ENCODE measurements at places on chromosomes 11 and 22.

GRCh38 chr11:84671325-84671999, 955.7 kb downstream of the DLG2 start:
- ATAC-seq = no peak

DNA sequence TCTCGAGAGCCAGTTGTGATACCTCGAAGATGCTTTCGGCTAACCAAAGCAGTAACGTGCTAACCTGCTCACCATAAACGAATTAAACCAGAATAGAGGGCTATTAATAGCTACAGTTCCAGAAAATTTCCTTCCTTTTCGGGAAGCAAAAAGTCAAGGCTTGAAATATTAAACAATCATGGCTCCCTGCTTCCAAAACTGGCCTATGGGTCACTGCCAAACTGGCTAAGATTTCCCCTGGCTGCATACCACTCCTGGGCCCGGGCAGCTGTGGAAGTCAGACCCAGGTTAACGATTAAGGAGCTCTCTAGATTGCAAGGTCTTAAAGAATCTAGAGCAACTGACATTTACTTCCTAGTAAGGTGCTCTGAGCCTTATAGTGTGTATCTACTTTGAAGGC, 1.7 kb downstream of the AMOTL1 start:
- no peak for ATAC-seq

DNA sequence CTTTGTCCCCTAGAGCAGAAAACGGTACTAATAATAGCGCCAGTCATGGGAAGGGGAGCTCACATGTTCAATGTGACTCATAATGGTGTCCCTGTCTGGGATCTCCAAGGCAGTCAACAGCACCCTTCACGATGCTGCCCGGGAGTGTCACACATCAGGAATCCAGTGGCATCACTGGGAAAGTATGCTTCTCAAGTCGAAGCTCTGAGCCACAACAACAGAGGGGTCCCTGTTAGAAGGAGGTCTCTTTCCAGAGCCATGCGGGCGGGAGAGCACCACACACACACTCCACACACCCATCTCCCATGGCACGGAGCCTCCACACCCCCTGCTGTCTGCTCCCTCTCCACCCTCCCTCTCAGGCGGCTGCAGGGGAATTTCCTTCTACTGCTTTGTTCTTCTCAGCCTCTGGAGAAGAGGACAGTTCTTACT, 119.7 kb downstream of the ETS1 start:
- no peak for ATAC-seq

DNA sequence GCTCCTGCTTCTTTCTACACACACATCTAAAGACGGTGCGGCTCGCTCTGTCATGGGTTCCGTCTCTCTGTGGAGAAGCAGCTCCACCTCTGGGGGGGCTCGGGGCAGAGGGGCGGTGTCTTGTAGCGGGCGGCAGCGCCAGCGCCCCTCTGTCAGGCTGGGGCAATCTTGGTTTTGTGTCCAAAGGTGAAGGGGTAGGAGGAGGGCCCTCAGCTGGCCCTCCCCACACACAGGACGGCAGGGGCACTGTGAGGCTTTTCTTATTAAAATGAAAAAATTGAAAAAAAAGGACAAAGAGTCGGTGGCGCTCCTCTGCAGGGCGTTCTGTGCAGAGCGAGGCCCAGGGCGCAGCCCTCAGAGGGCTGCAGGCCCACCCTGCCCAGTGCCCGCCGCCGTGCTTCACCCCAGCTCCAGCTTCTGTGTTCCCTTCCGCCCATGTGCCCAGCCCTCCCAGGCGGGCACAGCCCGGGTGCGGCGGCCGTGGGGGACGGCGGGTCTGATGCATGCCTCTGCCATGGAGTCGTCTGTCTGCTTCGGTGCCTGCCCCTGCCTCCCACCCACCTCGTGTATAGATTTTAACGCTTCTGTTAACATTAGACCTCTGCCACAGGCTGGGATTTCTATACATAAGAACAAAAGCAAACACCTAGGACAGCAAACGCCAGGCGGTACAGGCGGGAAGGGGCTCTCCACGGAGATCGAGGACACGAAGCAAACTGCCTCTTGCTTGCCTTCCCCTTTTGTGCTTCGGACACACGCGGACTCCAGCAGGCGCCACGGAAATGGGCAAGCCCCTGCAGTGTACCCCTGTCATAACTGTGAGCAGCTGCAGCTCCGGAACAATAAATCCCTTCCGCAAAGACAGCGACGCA, 24.5 kb downstream of the MOB2 start:
- ATAC-seq = no peak

DNA sequence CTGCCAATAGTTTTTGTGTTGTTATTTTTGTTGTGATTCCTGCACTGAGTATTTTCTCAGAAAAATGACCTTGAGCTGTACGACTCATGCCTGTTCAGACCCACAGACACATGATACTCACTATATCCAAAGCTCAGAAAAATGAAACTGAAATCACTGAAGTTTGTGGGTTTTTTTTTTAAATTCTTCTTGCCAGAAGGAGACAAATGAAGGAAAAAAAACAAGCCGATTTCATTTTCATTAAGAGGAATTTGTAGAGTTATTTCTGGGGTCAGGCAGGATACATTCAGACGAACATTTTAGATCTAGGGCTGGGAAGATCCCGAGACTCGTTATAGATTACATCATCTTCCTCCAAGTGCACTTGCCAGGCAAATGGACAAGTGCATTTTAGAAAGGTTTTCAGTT, 60.4 kb downstream of the BMAL1 start:
- ATAC-seq = no peak

DNA sequence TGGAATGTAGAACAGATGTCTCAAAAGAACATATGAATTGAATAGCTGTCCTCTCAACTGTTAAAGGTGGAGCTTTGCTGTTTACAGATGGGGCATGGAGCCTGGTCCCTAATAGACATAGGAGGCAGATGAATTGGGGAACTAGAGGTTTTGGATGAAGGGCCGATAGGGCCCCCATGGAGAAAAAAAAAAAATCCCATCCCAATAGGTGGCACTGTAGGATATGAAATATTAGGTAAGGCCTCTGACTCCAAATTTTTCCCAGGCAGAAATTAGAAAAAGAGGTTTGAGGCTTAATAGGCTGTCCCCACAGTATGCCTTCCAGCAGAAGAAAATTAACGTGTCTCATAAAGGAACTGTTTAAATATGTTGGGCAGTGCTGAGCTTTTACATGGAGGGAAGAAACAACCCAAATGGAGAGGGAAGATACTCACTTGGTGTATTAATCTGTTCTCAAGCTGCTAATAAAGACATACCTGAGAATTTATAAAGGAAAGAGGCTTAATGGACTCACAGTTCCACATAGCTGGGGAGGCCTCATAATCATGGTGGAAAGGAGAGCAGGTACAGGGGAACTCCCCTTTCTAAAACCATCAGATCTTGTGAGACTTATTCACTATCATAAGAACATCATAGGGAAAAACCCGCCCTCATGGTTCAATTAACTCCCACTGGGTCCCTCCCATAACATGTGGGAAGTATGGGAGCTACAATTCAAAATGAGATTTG, 30.1 kb upstream of the TMEM45B start:
- ATAC-seq = peak; percentile 51

DNA sequence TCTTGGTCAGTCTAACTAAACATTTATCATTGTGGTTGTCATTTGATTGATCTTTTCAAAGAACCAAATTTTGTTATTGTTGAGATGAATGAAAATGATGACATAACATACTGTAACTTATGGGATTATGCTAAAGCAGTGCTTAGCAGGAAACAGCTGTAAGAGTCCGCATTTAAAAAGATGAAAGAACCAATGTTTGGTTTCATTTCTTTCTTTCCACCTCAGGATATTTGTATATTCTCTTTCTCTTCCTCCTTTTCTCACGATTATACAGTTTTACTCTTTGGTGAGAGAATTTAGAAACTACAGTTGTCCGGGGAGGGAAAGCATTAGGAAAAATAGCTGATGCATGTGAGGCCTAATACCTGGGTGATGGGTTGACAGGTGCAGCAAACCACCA, 23.1 kb downstream of the PIH1D2 start:
- no peak for ATAC-seq

GRCh38 chr11:102546427-102546826, 15.9 kb upstream of the MMP7 start:
- ATAC-seq = no peak

- ATAC-seq = peak; percentile 82
Observed at GRCh38 chr22:36374603-36375024, 13.2 kb downstream of the MYH9 start.

DNA sequence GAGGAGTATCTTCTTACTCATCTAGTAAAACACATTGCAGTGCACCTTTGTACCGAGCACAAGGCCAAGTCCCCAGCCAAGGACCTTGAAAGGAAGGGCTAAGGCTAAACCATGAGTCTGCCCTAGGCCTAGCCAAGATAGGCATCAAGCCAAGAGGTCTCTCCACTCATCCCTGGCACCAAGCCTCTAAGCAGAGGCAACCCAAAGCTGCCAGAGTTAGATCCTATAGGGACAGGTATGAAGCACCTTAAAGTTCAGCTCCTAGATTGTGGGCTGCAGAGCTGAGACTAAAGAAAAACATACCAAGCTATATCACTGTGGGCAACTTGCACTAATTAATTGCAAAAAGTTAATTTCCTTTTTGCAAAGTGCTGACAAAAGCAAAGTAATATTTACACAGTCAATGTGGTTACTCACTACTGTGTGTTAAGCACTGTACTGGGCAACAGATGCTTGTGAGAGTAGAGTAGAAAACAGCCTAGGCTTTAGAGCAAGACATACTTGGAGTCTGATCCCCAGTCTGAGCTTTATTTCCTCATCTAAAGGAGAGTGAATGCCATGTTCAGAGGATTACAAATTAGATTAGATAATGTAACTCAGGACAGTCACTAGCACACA, 7.2 kb downstream of the COA4 start:
- ATAC-seq = peak; percentile 25

- ATAC-seq = peak; percentile 66
Observed at GRCh38 chr11:34754171-34754823, 133.4 kb downstream of the EHF start.

DNA sequence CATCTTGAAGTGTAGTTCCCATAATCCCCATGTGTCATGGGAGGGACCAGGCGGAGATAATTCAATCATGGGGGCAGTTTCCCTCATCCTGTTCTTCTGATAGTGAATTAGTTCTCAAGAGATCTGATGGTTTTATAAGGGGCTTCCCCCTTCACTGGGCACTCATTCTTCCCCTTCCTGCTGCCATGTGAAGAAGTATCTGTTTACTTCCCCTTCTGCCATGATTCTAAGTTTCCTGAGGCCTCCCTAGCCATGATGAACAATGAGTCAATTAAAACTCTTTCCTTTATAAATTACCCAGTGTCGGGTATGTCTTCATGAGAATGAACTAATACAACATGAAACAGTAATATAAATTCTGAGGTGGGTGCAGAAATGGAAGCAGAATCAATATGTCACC, 12.1 kb upstream of the SPTBN2 start:
- ATAC-seq = no peak

DNA sequence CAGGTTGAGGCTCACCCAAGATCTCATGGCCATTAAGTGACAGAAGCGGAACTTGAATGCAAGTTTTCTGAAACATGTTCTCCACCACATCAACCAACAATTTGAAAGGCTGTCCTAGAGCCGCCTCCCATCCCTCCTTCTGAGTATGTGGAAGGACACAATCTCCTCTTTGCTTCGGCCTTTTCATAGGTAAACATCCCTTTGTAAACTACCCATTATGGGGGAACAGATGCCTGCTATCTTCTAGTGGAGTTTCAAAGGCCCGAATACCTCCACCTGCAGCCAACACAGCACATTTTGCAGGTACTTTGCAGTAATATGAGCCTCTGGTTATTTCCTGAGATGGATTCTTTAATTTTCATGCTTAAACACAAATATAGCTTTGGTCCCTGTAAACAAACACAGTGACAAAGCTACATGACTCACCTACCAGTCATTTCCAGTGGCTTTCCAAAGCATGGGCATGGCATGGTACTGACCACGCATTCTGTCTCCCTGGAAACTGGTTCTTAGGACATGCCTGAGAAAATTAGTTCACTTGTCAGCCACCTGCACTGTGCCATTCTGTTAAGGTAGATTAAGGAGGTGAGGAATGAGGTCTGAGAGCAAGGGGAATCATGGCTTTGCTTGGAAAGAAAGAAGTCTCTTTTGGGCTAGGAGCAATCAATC, 60.2 kb downstream of the EHF start:
- peak; percentile 56 for ATAC-seq

- ATAC-seq = no peak
Observed at GRCh38 chr22:30276039-30276438, 9.4 kb upstream of the OSM start.

GRCh38 chr11:6855971-6856541, 6.8 kb upstream of the OR10A2 start:
- peak; percentile 60 for ATAC-seq

DNA sequence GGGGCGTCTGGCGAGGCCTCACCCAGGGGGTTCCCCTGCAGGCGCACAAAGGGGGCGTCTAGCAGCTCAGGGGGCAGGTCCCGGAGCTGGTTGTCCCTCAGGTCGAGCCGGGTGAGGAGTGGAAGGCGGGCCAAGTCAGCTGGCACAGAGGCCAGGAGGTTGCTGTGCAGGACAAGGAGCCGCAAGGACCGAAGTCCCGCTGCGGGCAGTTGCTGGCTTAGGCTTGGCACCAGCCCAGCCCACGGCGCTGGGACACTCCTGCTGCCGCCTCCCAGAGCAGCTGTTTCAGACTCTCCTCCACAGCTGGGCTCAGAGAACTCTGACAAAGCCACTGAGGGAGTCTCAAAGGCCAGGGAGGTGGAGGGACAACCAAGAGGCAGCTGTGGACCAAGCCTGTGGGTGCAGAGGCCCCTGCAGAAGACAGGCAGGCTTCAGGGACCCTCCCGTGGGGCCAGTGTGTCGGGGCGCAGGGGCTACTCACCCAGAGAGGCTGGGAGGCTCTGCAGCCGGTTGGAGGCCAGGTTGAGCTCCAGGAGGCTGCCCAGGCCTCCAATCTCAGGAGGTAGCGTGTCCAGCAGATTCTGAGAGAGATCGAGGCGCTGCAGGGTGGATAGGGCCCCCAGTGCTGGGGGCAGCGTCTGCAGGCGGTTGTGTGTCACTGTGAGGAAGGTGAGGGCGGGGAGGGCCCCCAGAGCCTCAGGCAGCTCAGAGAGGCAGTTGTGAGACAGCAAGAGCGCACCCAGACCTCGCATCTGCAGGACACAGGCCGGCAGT, 2.2 kb downstream of the PIDD1 start:
- ATAC-seq = no peak
